ENCODE measurements at places on chromosomes 3 and 15. TPM values are rescaled to one million over a fixed set of nuclear protein-coding genes. Genes with fewer than 3 reads are reported as not detected.

GRCh38 chr15:88688394-88688933 is 49.6 kb downstream of the ISG20 start:
- no peak for DNase-seq

The SLC22A13 gene
- 0.97 TPM for total RNA-seq

DNA sequence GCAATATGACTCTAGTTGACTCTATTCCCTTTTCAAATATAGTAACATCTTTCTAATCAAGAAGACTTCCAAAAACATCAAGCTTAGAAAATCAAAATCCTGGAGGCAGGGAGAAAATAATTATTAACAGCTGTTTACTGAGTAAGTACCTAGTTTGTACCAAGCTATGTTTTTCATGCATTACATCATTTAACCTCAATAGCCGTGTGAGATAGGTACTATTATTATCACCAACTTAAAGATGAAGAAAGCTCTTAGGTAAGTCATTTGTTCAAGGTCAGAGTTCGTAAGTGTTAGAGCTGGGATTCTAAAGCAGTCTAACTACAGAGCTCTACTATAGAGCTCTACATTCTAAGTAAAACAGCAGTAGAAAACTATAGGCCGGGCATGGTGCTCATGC is 41.6 kb downstream of the GSK3B start:
- no peak for DNase-seq

The MUC20 gene
- 8.4 TPM for total RNA-seq

- no peak for DNase-seq
Observed at GRCh38 chr15:35822153-35822552, 276.2 kb upstream of the DPH6 start.

The C3orf52 gene
- 2.1 TPM for total RNA-seq

DNA sequence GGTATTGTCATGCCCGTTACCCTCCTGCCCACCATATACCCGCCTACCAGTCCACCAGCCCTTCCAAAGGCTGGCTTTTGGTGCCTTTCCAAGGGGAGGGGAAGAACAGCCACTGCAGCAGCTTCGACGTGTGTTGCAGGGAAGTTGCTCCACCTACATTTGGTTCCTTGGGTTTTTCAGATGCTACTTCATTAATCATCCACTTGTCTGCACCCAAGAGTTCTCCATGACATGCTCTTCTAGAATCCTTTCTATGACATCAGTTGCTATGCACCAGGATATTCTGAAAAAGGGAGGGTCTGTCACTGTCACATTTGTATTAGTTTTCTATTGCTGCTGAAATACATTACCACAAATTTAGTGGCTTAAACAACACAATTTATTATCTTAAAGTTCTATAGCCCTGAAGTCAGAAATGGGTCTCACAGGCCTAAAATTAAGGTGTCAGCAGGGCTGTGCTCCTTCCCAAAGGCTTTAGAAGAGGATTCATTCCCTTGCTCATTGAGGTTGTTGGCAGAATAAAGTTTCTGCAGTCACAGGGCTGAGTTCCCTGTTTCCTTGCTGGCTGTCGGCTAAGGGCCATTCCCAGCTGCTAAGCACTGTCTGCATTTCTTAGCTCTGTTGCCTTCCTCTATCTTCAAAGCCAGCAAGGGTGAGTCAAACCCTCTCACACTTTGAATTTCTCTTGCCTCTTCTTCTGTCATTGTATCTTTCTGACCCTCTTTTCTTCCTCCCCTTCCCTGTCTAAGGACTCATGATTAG is at the start of gene LYZL4:
Gene LYZL4 (minus strand): TSS at position 241 of the 762 bp plus-strand sequence. CDS start 3,359 bp downstream, outside the sequence.
- DNase-seq, result no peak

DNA sequence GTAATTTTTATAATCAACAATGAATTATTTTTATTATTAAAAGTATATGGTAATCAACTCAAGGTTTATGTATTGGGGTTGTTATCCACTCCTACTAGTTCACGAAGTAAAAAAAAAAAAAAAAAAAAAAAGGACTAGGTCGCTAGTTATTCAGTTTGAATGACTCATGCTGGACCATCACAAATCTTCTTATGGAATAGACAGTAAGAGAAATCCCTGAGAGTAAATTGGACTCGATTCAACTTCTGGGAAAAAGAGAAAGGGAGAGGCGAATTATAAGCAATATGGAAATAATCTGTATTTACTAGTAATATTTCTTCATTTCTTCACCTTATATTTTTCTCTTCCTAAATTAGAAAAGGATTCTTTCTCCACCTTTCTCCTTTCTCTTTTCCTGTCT is 2.0 kb downstream of the MYEF2 start:
- no peak for DNase-seq

The DUOXA1 gene
- 0.82 TPM for total RNA-seq

The AGTR1 gene
- 2.2 TPM for total RNA-seq

The IL5RA gene
- total RNA-seq, result not detected

GRCh38 chr3:161222662-161223061 is 1.6 kb downstream of the NMD3 start:
- DNase-seq, result no peak

DNA sequence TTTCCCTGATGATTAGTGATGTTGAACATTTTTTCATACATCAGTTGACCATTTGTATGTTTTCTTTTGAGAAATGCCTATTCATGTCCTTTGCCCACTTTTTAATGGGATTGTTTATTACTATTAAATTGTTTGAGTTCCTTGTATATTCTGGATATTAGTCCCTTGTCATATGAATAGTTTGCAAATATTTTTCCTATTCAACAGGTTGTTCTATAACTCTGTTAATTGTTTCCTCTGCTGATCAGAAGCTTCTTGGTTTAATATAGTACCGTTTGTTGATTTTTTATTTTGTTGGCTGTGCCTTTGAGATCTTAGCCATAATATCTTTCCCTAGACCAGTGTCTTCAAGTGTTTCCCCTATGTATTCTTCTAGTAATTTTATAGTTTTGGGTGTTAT is 189.0 kb upstream of the RARB start:
- no peak for DNase-seq

DNA sequence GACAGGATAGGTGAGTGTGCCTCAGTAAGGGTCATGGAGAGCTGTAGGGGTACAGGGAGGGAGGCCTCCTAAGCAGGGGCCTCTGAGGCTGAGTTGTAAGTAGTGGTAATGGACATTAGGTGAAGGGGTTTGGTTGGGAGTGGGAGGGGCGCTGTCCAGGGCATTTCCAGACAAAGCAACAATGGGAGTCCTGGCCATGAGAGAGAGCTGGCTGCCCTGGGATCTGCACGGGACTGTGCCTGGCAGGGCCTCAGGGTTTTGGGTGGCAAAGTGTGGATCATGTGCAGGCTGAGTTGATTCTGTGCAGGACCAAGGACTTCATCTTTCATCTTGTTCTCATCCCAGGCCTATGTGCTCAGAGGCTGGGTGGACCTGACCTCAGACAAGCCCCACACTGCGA is 4.6 kb downstream of the TTC21A start:
- no peak for DNase-seq

DNA sequence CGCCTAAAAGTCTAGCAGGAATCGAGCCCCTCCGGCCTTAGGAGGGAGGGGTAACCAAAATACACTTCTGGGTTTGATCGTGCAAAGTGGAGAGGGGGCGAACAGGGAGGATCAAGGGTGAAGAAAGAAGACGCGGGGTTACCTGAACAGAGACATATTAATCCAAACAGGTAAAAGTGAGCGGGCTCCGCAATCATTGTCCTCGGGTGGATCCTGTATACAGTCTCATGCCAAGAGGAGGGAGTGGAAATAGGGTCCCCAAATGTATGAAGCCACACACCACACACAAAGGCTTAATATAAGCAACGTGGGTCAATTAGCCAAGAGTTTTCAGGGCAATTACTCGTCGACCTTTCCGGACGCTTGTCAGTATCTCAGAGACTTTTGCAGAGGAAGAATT is 749.5 kb downstream of the ROBO1 start:
- DNase-seq, result no peak

DNA sequence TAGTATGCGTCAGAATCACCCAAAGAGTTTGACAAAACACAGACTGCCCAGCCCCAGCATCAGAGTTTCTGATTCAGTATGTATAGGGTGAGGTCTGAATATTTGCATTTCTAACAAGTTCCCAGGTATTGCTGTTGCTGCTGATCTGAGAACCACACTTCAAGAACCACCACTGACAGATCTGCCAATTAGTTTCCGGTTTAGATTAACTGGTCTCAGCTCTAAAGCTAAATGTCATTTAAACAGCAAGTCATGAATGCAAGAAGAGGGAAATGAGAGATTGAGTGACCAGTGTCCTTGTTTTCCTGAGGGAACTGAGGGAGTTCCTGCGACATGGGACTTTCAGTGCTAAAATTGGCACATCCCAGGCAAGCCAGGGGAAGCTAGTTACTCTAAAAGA is 305.0 kb downstream of the ZNF385D start:
- DNase-seq, result no peak

DNA sequence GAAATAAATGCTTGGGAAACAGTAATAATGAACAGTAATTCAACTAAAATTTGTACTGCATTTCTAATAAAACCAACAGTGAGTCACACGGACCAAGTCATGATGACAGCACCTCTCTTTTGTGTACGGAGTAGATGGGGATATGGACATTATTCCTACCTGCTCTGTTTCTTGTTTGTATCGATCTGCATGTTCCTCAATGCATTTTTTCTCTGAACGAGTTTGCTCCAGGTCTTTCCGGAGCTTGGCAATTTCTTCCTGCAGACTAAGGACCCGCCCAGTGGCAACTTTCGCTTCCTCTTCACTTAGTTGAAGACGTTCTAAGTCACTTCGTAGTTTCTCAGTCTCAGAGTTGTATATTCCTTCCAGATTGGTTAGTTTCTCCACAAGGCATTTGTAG is 74.4 kb upstream of the MYO5C start:
- no peak for DNase-seq

DNA sequence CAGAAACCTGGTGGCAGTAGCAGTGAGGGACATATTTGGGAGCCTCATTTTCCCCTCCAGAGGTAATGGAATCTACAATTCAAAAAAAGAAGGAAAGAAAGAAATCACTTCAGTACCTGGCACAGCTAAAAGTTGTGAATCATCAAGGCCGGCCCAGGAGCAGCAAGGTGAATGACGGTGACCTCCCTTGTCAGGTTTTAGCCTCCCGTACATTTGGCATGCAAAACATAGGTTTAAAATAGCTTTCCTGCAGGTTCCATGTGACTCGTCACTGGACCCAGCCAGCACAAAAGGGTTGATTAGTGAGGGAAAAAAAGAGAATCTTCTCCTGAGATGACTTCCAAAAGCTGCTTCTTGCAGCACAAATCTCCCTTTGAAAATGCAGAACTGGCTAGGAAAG is 394.2 kb downstream of the LSAMP start:
- no peak for DNase-seq

DNA sequence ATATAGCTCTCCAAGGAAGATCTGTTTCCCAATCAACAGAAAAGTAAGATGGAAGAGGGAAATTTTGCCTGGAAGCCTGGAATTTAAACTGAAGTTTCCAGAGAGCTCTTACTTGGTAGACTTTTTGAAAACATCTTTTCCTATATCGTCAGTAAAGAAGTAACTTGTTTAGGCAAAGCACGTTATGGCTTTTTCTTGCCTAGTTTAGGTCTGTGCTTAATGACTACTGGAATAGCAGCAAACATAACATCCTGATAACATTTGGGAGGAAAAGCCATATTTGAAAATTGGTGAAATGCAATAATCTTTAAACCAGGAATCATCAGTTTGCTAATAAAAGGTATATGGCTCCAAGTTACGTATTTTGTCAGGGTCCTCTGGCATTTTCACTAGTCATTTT is 160.4 kb upstream of the CGNL1 start:
- no peak for DNase-seq

DNA sequence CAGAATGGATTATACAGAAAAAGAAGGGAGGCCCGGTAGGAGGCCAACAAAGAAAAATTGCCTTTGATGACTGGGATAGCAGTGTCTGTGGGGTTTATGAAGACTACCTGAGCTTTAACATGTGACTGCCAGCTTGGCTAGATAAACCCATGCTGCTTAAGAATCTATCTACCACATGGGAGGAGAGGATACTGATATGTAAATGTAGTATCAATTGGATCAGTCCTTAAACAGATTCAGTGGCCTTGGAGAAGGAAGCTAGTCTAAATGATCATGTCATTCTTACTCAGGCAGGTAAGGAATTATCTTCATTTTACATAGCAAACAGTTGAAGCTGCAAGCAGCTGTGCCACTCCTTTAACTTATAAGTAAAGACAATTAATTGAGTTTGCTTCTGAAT is 50.0 kb upstream of the SYNPR start:
- no peak for DNase-seq

The SAXO2 gene
- total RNA-seq, result 5.1 TPM

GRCh38 chr3:128464188-128464587 is 2.5 kb downstream of the DNAJB8 start:
- DNase-seq, result no peak
